ENCODE measurements at places on chromosomes 5 and 9.
A peak's percentile ranks its signal among the peaks of the same experiment; 100 is the strongest.

DNA sequence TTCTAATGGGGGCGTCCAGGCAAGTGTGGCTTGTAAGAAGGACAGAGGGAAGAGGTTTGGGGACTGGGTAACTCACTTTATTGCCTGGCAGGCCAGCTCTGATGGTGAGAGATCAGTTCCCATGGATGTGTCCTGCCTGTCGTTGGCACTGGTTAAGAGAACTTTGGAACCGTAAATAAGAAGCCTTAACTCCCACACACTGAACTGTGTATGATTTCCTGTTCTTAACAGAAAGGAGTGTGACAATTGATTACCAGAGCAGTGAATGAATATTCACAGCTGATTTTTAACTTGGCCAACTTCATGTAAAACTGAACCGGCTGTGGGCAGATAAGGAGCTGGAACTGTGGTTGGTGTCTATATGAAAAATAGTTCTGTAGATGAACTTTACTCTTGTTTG is 63.2 kb downstream of the MEGF10 start:
- DNase-seq: no peak

DNA sequence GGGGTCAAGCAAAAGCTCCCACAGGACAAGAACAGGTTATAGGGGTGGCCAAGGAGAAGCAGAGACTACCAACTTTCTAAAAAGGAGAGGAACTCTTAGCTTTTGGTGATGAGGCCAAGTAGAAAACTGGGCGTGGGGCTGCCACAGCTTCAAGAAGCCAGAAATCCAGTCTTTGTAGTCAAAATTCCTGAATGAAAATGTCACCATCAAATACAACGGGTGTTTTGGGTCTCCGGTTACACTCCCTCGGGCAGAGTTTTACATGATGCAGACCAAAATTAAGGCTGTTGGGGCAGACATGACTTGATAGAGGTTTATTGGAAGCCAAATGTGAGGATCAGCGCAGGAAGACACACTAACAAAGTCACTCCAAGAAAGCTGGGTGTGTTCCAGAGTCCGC is 29.4 kb upstream of the N4BP3 start:
- no peak for DNase-seq

DNA sequence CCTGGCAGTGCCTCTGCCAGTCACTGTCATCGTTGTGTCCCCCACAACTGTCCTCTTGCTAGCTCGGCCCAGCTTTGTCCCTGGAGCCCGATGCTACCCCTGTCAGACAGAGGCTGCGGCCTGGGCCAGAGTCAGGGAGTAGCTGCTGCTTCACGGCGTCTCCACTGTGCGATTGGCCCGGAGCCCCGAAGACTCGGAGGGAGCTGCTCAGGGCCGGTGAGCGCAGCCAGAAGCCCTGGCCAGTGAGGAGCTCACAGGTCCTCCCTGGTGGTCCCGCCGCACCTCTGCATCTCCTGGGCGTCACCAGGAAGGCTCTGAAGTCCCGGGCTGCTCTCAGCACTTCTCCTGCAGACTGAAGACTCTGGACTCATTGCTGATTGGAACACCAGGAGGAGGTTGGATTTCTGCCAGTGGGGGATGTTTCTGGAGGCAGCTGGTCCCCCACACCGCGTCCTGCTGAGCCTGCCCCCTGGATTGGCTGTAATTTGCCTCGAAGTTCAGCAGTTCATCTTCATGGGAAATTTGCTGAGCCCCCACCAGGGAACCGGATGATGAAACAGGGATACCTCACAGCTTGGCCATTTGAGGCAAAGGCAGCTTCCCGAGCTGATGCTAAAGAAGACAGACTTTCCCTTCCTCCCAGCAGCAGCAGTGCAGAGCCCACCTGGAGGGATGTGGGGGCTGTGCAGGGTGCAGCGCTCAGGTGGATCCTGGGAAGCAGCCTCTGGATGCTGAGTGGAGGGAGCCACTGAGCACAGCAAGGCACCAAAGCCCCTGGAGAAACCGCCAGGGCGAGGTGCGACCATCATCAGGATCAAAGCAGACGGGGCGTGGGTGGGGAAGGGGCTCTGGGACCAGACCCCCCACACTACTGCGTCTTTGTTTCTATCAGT is 45.6 kb downstream of the USP20 start:
- no peak for DNase-seq

DNA sequence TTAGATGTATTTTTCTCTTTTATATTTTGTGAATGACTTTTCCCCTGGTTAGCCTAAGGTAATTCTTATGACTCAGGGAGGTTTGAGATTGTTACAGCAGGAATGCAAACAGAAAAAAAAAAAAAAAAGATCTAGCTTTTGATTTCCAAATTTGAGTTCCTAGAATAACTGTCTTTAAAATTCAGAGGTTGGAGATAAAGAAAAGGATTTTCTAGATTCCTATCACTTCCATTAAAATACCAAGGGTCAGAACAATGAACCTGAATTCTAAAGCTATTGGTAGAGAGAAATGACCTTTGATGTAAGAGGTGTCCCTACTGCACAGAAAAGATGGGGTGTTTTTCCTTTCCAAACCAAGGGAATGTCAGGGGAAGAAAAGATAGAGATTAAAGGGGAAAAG is 262.5 kb downstream of the DOCK8 start:
- DNase-seq: no peak

GRCh38 chr5:101067429-101067828 is 164.3 kb upstream of the ST8SIA4 start:
- no peak for DNase-seq

DNA sequence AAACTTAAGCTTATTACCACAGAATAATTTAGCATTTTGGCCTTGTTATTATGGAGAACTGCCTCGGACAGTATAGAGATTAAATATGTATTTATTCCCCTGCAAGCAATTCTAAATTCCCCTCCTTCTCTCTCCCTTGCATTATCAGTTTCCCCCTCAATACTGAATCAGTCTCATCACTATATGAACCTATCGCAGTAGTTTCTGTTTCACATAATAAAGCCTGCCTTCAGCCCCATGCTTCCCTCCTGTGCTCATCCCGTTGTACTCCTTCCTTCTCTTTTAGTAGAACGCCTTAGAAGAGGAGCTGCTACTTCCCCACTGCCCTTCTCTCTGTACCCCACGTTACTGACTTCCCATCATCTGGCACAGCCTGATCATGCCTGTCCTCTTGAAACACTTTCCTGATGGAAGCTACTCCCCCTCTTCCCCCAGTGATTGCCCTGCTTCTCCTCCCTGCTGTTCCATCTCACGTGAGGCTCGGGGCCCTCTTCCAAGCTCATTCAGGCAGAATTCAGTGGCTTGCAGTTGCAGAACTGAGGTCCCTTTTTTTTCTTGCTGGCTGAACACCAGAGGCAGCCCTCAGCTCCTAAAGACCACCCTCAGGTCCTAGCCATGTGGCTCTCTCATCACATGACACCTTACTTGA is 93.4 kb downstream of the PPIC start:
- no peak for DNase-seq

- peak; percentile 87 for DNase-seq
Measured at GRCh38 chr9:96150324-96151227, 151.4 kb downstream of the HSD17B3 start.

DNA sequence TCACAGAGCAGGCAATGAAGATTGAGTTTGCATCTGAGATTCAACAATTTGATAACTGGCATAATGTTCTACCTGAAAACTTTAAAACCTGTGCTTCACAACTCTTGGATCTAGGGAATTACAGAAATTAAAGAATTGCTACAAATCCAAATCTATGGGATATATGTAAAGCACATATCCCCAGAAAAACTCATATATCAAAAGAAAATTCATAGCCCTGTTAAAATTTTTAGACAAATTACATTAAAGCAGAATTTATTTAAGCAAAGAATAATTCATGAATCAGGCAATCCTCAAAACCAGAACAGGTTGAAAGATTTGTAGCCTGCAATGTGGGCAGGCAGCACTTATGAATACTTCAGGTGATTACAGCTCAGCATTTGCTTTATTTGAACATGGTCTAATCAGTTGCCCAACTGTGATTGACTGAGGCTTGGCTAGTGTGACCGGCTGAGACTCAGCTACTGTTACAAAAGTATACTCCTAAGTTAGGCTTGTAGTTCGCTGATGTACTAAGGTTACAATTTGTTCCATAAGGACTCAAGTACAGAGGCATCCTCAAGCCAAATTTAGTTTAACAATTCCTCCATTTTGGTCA is 10.3 kb upstream of the UBTD2 start:
- DNase-seq: no peak

DNA sequence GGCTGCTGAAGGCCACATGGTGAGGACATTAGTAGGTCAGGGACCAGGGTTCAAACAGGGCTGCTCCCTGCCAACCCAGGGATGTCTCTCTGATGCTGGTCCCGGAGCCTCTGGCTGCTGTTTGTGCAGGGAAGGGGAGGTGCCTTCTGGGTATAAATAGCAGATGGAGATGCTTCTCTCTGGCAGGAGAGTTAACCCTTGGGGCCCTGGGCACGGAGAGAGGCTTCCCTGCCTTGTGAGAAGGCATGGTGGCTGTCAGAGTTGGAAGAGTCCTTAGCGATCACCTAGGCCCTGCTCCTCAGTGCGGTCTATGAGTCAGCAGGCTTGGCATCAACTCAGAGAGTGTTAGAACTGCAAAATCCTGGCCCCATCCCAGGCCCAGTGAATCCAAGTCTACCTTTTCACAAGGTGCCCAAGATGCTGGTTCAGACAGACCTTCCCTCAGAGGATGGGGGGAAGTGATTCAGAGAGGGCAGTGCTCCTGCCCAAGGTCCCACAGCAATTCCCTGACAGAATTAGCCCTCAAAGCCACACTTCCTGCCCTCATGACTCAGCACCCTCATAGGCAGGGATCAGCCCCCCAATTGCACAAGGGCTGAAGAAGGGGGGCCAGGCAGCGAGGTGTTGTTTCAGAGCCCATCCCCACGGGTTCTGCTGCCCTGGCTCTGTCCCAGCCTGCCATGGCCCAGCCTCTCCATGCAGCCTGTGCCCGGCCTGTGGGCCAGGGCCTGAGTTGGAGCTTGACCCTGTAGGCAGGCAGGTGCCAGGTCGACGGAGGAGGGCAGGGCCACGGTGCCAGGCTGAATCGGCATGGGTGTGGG is 25.6 kb downstream of the CAMK2A start:
- DNase-seq: no peak

DNA sequence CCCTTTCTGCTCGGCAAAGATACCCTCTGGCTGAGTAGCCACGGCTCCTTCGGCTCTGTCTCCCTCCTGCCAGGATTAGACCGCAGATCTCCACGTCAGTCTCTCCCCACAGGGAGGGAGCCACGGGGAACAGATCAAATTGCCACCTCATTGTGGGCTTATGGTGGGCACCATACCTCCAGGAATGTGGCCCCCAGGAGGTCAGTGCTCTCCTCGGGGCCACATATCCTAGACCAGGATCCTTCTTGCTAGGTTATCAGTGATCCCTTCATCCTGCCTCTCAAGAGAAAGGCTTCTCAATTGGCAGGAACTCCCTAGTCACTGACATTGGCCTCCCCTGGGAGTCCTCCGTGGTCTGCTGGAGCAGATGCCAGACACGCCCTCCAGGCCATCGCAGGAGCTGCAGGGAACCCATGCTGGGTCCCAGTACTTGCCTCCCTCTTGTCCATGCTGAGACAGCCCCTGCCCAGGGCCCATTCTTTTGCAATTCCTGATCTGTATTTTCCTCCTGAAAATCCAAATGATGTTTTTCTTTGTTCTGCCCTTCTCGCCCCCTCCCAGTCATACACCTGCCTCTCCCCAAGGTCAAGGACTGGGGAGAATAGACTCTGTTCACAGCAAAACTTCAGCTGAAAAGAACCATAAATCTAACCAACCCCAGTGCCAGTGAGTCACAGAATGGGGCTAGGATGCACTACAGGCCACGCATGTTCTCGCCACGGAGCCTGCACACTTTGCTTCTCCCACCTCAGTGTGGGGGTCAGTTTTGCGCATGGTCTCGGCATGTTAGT is 31.6 kb upstream of the ENHO start:
- no peak for DNase-seq

GRCh38 chr5:96322865-96323264 is 110.2 kb downstream of the PCSK1 start:
- DNase-seq: no peak

- DNase-seq: no peak
Measured at GRCh38 chr5:113452941-113453340, 18.2 kb upstream of the TSSK1B start.

- no peak for DNase-seq
Measured at GRCh38 chr5:9622971-9623421, 7.2 kb downstream of the TAS2R1 start.

GRCh38 chr9:137412431-137412830 is 10.5 kb downstream of the EXD3 start:
- no peak for DNase-seq

DNA sequence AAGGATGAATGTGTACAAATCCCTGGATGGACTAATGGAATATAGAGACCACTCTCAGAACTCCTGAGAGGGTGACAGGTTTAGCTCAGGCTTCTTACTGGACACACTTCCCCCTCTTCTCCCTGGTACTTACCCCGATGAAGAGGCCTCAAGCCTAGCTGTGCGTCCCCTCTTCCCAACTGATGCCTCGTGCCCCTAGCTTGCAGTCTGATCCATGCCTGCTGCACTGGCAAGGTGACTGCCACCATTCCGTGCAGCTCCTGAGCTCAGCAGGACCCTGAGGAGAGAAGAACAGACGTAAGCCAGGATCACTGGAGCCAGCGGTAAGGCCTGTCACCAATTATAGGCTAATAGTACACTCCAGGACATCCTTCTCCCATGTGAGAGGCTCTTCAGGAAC is 5.5 kb upstream of the STOML2 start:
- DNase-seq: no peak

- DNase-seq: no peak
Measured at GRCh38 chr5:17185349-17185748, 32.1 kb upstream of the BASP1 start.

DNA sequence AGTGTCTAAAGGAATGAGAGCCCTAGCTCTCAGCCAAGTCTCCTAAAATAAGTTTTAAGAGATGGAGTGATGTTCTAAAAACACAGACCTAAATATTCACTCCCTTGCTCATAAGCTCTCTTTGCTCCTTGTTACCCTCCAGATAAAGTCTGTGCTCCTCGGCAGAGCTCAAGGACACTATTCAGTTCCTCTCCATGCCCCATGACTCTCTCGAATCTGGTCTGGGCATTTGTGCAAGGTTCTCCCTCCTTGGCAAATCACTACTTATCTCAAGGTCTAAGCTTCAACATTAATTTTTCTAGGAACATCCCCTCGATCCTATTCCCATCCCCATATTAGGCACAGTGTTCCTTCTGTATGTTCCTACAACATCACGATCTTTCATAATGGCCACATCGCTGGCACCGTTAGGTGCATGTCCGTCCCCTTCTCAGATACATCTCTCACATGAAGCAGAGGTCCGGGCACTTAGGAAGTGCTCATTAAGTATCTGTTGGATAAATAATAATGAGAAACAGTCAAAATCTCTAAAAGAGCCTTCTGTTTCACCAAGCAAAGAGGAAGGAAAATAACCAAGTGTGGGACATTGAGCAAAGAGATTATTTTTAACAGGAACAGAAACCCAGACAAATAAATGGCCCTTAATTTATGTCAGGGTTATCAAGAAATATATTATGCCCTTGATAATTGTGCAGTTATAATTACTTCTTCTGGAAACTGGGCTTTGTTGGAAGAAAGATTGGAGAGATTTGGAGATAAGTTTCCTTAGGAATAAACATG is 85.9 kb upstream of the HTR4 start:
- DNase-seq: no peak

GRCh38 chr9:37126214-37126788 is 5.9 kb downstream of the ZCCHC7 start:
- peak; percentile 16 for DNase-seq

GRCh38 chr9:83116026-83116425 is 53.1 kb upstream of the RASEF start:
- no peak for DNase-seq

GRCh38 chr9:115263371-115264075 is 145.6 kb upstream of the TNC start:
- DNase-seq: no peak

- no peak for DNase-seq
Measured at GRCh38 chr9:136754059-136754572, 3.9 kb downstream of the LCN8 start.
